ENCODE measurements at places on chromosomes 3 and 15.

- DNase-seq, result no peak
Observed at GRCh38 chr15:72281713-72282112, 9.4 kb upstream of the PARP6 start.

DNA sequence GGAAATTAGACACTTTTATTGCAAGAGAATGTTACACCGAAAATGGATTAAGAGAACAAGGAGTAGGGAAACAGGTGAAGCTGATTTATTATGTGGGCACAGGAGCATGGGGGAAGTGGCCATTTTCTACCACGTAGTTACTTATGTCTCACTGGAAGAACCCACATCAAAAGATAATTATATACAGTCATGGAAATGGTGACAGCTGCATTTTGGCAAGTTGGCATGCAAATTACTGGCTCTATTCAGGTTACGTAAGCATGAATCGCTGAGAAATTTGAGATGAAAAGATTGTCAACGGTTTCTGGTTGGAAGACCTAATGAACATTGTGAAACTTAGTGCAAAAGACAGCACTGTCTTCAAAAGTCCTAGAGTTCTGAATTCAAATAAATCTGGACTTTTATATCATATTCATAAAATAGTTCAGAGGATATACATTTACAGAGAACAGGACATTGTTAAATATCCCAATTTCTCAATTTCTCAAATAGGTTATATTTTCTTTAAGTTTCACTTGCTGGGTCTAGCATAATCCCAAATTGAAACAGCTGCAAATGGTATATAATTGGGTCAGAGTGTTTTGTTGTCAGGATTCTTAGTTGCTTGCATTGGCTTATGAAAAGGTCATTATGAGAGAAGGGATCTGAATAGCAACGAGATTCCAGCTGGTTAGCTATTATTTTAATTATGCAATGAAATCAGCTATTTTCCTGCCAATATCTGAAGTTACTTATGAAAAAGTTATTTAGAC lies 567.8 kb downstream of the ZPLD1 start:
- no peak for DNase-seq

GRCh38 chr15:43255376-43255775 lies 11.4 kb downstream of the TGM5 start:
- DNase-seq, result no peak

GRCh38 chr3:178434206-178434805 lies 101.9 kb upstream of the KCNMB2 start:
- DNase-seq, result no peak

DNA sequence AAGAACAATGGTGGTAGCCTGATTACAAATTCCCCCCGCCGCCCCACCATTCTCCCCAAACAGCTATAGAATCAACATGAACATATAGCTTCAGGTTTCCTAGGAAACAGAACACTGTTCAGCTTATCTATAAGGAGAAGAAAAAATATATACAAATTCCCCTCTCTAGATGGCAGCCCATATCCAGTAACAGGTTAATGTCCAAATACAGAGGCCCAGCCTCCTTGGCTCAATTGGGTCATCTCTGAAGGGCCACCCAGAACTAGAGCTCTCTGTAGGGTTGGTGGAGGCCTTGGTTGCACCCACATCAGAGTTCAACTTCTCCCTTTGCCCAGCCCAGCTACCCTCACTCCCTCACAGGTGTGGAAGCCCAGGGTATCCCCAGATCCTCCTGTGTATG lies 91.5 kb upstream of the ADAMTS17 start:
- no peak for DNase-seq

GRCh38 chr15:70132139-70132538 lies 34.4 kb upstream of the TLE3 start:
- DNase-seq, result no peak

GRCh38 chr3:132198516-132198915 lies 118.7 kb upstream of the ACP3 start:
- DNase-seq, result no peak

- DNase-seq, result no peak
Observed at GRCh38 chr3:143224716-143225115, 105.1 kb downstream of the CHST2 start.

DNA sequence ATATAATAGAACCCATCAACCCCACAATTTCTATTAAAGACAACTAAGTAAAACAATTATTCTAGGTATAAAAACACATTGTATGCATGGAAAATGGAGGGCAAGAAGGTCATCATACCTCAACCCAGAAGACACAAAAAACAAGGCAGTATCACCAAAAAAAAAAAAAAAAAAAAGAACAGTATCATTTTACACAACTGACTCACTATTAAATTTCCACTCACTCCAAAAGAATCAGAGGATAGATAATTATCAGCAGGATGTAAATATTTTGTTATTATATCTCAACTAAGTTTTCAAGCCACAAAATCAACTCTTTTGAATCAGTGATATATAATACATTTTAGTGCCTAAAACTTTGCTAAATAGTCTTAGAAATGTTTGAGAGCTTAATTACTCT lies 55.0 kb downstream of the CLASP2 start:
- DNase-seq, result no peak

- no peak for DNase-seq
Observed at GRCh38 chr3:45112939-45113338, 33.2 kb downstream of the CDCP1 start.

GRCh38 chr3:50585919-50586762 lies 16.8 kb downstream of the HEMK1 start:
- no peak for DNase-seq

GRCh38 chr3:186997061-186997460 lies 66.7 kb downstream of the ST6GAL1 start:
- no peak for DNase-seq

GRCh38 chr15:89628301-89628700 lies 27.0 kb downstream of the KIF7 start:
- DNase-seq, result no peak
